ENCODE measurements at places on chromosomes 2 and 18. TPM values are rescaled to one million over a fixed set of nuclear protein-coding genes. Genes with fewer than 3 reads are reported as not detected.

Gene TOGARAM2
- polyA plus RNA-seq: not detected

Gene SERPINB4
- not detected for polyA plus RNA-seq

Gene PDE1A
- 0.43 TPM for polyA plus RNA-seq

Gene NEU4
- polyA plus RNA-seq: not detected

Gene STPG4
- not detected for polyA plus RNA-seq

- DNase-seq: no peak
Measured at GRCh38 chr2:224532441-224532840, 52.7 kb downstream of the CUL3 start.

DNA sequence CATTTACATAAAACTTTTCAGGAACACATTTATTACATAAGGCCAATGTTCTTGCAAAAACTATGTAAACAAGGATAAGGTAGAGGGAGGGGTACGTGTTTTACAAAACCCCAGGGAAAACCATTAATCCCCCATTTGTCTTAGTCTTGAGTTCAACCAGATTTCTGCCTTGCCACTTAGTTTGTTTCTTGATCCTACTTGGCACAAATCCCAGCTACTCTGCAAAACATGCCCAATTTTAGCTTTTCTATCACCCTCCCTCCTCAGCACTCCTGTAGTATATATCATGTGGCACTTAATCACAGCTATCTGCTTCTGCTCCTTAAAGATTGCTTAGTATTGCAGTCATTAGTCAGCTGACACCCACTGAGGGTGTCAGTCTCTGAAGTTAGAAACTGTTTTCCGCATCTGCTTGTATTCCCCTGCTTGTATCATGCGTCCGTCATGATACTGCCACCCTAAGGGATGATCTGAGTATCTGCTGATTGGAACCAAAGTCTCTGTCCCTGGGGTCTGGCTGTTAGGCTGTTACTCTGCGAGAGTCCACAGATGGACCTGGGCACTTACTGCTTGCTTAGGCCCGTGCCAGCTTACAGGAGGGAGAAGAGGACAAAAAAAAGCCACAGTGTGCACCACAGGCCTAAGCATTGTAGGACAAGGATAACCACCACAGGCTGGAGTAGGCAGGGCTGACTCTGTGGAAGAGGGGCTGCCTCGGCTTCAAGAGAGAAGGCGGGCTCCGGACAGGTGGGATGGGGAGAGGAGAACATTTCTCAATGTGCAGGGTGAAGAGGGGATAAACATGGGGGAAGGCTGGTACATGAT lies 82.2 kb downstream of the EPAS1 start:
- no peak for DNase-seq

- no peak for DNase-seq
Measured at GRCh38 chr18:65279668-65280305, 471.0 kb upstream of the CDH7 start.

DNA sequence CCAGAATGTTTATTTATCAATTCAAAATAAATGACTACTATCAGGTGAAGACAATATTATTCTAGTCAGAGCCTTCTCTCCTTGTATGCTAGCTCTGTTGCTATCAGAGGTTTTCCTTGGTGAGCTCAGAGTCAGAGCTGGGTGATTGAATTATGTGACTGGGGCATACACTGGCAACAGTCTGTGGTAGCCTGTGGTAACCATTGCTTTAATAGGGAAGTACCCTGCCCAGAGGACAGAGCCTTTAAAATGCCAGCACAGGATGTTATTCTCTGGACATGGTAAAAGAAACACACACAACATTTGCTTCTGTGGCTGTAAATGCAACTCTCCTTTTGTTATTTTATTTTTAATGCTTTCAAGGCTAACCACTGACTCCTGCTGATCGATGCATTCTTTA lies 124.7 kb downstream of the PPP1R1C start:
- no peak for DNase-seq

DNA sequence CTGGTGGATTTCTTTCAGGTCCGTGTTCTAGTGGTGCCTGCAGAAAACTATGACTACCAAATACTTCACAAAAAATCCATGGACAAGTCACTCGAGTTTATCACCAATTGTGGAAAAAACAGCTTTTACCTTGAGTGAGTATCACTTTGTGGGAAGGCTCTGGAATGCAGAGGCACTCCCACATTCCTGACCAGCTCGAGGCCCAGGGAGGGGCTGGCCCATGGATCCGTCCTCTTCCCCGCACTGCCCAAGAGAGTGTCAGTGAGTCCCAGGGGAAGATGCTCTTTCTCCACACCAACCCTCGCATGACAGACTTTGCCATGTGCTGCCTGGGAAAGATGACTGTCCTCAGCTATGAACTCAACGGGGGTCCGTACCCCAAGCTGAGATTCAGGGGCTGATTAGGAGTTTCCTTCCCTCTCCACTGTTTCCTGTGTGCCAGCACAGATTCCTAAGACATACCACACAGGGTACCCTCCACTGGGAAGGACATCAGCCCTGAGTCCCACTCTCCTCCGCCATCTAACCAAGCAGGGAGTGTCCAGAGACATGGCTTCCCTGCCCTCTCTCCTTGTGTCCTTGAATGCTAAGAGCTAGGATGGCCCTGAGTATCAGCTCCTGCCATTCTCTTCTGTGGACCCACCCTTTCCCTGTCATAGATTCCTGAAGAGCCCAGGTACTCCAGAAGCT lies 155.9 kb downstream of the LAMA3 start:
- DNase-seq: no peak

- no peak for DNase-seq
Measured at GRCh38 chr2:235098736-235099494, 147.1 kb downstream of the SH3BP4 start.

DNA sequence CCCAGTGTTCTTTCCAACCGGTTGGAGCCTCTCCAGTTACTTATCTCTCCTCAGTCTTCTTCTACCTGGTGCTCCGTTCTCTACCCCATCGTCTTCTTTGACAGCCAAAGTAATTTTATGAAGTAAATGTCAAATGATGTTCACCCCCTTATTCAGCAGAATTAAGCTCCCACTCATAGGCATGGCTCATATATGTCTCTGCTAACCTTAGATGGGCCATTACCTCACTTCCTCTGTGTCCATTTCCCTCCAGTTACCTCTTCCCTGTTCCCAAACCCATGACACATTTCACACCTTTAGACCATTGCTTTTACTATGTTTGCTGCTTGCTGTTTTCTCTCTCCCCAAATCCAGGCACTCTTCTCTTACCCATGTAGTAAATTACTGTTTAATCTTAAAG lies 607.0 kb downstream of the RNF144A start:
- DNase-seq: no peak

- peak; percentile 83 for DNase-seq
Measured at GRCh38 chr18:8890957-8891464, 185.7 kb downstream of the MTCL1 start.

DNA sequence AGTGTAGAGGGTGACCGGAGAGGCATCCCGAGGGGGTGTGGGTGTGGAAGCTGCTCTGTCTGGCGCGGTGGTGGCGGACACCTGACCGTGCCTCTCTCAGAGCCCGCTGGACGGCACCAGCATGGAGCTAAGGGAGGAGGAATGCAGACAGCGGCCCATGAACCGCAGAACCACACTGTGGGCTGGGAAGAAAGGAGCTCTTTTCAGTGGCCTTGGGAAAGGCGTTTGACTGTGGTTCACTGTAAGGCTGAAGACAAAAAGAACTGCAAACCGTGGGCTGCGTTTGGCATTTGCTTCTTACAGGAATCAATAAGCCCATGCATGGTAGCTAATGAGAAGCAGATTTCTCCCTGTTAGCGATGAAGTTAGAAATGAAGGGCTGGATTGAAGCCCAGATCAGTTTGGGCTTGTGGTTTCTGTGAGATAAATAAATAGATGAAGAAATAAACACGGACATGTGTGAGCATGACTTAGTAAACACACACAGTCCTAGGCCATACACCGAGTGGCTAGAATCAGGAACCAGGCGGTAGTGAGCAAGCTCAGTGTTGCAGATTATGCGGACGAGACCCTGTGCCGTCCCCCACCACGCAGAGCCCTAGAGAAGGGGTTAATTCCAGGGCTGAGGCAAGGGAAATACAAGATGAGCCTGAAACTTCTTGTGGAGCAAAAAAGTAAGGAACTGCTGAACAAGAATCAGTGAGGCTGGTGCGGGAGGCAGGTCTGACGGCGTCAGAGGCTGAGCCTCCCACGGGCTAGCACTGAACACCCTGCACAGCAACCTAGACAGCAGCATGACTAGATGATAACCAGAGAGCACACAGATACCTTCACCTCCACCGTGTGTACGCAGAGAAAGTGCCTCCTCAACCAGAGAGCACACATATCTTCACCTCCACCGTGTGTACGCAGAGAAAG lies 29.3 kb upstream of the NFATC1 start:
- DNase-seq: no peak

DNA sequence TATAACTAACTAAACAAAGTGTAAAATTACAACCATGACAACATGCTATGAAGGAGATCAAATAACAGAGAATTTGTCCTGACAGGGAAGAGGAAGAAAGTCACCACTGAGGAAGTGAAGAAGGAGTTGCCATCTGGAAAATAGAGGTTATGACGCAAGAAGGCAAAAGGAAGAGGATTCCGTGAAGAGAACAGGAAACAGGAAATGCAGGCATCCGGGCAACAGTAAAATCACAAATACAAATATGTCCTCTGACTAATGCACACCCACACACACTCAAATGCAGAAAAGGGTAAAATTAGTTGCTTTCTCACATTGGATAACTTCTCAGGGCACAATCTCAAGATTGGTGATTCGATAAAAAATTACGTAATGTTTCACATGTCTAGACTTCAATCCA lies 278.4 kb downstream of the TMX3 start:
- DNase-seq: peak; percentile 44

Measured in endothelial cell of umbilical vein (primary cell).